ENCODE measurements at places on chromosomes 1 and 21.

- DNase-seq: no peak
These were observed 57.9 kb upstream of the TTC34 start for GRCh38 chr1:2859219-2859880.

- DNase-seq: no peak
These were observed 197.7 kb downstream of the CTH start for GRCh38 chr1:70608815-70609214.

- DNase-seq: no peak
These were observed 7.3 kb upstream of the FAM167B start for GRCh38 chr1:32239790-32240139.

- no peak for DNase-seq
These were observed 10.7 kb upstream of the OR2T34 start for GRCh38 chr1:248585266-248585665.

DNA sequence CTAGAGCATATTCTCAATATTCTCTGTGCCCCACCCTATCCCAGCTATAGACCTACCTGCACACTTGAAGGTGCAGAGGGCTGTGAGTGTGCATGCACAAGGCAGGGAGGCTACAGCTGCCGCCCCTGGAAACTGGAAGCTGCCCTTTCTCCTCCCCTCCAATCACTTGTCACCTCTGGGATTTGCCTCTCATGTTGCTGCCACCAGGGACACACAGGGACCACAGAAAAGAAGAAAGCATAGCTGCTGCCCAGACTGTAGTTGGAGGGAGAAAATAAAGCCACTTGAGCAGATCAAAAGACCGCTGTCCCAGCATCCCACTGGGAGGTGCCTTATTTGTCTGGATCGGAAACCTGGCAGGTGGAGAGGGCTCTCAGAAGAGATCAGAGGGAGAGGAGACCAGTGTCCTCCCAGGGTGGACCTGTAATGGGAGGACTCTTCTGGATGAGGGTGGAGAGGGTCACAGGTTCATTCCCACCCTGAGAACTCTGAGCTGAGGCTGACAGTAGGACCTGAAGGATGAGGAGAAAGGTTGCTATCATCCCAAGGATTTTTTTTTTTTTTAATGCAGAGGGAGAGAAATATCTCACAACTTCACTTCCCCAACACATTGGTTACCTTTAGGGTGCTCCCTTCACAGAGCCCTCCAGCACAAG lies 7.6 kb upstream of the INPP5B start:
- no peak for DNase-seq

- no peak for DNase-seq
These were observed 215.1 kb downstream of the ST6GALNAC3 start for GRCh38 chr1:76289692-76290091.

DNA sequence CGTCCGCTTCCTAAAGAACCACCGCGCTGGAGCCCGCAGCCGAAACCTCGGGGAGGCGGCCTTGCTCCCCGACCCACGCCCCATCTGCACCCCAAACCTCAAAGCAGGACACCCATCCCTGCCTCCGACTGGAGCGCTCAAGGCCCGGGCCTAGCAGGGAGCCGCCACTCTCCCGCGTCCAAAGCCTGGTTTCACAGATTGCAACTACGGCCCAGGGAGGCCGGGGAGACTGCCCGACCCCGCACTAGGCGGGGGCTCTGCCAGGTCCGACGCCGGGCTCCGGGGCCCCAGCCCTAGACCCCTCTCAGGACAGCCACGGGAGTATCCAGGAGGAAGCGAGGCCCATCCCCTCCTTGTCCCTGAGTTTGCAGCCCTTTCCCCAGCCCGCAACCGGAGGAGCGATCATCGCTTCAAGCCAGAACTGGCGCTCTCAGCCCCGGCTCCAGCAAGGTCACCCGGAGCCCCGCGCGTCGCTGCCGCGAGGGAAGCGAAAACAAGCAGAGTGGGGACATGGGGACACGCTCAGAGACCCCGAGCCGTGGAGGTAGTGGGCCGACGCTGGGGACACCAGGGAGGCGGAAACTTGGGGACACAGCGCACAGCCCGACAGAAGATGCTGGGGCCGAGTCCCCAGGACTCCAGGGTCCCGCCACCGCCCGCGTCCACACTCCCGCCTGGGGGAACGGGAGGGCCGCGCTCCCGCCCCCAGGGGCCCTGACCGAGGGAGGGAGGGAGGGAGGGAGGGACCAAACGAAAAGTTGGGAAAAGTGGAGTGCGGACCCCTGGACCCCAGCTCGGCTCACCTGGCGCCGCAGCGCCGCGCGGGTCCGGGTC lies 433 bp downstream of the TMEM200B start:
- DNase-seq: no peak

GRCh38 chr1:224189561-224189960 lies 6.5 kb downstream of the DEGS1 start:
- no peak for DNase-seq

DNA sequence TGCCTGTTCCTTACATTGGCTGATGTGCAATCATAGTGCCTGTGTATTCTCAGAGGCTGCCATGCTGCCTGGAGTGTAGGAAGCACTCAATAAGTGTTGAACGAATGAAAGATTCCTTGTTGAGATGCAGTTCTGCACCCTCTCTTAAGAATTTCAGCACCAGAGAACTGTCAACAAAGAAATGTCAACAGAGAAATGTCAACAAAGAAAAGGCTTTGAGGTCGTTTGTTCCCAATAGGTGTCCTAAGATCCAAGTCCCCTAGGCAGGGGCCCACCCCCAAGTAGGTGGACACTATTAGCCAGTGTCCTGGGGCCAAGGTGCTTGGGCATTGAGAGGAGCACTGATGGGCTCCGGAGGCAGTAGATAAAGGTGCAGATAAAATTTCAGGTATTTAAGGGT lies 12.6 kb downstream of the KCND3 start:
- no peak for DNase-seq

DNA sequence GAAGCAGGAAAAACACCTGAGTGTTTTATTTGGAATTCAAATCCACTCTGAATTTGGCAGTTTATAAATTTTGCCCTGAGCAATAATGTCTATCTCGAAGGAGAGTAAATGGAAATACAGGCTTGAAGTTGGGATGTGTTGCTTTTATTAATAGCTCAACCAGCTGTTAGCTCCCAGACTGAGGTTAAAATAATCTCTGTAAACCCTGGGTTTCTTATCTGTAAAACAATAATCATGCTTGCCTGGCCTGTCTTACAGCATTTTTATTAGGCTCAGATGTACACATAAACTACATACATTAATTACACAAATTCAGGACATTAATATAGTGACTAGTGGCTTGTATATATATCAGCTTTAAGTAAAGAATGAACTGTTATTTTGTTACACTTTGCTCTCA lies 148.5 kb downstream of the GALNT2 start:
- no peak for DNase-seq

- no peak for DNase-seq
These were observed 124.9 kb downstream of the DMRTB1 start for GRCh38 chr1:53583868-53584776.

- DNase-seq: no peak
These were observed 63.3 kb downstream of the UCK2 start for GRCh38 chr1:165890684-165891083.

DNA sequence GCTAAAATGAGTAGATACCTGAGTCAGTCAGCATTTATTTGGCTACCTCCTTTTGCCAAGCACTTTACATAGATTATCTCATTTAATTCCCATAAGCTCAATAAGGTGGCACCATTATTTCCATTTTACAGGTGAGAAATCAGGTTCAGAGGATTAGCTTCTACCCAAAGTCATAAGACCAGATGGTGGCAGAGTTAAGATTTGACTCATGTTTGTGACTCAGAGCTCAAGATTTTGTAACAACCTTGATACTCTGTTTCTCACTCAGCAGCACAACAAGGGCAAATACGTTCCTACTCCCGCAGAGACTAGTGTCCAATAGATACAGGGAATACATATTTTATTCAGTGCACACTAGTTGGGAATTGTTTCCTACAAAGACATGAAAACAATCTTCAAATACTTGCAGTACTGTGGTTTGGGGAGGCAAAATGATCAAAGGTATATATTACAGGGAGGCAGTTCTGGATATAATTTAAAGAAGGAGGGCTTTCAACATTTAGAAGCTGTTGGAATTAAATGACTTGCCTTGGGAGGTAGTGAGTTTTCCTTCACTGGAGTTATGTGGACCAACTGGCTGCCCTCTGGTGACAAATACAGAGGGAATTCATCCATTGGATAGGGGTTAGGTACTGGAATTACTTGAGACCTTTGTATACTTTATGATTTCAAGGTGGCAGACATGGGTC lies 3.6 kb downstream of the LEPR start:
- no peak for DNase-seq

DNA sequence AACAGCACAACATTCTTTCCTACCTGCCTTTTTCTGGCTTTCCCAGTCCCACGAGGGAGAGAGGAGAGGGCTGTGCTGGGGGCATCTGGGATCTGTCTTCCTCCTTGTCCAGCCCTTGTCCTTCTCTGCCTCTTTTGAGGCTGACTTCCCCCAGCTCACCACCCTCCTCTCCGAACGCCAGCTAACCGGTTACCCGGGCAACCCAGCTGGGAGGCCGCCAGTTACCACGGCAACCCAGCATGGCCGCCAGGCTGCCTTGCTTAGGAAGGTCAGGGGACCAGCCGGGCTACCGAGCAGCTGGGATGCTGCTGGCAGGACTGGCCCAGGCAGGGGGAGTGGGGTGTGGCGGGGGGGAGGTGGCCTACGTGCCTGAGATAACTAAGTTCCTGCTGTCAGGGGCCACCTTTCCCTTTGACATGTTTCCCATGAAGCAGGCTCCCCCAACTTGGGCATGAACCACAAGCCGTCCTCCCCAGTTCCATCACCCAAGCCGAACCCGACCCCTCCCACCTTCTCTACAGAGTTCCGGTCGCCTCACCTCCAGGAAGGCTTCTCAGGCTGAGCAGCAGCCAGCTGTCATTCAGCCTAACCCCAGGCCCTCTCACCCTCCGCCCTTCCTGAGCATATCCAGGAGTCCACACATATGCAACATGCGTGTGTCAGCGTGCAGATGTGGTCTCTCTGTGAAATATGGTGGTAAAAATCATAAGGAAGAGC lies 8.7 kb downstream of the PLEKHA6 start:
- no peak for DNase-seq

DNA sequence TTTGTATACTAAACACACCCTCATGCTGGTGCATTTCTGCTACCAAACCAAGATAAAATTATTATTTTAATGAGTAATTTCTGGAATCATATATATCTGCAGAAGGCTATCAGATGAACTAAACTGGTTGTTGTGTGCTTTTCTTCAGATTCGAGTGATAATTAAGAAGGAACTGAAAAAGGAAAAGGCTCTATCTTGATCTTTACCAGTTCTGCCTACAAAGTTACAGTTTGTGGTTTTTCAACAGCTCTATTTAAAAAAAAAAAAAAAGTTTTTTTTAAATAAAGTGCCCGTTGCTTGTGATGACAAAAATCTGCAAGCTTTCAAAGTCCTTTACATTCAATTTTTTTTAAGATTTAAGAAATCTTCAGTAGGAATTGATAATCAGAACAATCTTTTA lies 13.6 kb downstream of the DENND1B start:
- no peak for DNase-seq

- peak; percentile 22 for DNase-seq
These were observed 6.8 kb upstream of the BSDC1 start for GRCh38 chr1:32400876-32401631.

DNA sequence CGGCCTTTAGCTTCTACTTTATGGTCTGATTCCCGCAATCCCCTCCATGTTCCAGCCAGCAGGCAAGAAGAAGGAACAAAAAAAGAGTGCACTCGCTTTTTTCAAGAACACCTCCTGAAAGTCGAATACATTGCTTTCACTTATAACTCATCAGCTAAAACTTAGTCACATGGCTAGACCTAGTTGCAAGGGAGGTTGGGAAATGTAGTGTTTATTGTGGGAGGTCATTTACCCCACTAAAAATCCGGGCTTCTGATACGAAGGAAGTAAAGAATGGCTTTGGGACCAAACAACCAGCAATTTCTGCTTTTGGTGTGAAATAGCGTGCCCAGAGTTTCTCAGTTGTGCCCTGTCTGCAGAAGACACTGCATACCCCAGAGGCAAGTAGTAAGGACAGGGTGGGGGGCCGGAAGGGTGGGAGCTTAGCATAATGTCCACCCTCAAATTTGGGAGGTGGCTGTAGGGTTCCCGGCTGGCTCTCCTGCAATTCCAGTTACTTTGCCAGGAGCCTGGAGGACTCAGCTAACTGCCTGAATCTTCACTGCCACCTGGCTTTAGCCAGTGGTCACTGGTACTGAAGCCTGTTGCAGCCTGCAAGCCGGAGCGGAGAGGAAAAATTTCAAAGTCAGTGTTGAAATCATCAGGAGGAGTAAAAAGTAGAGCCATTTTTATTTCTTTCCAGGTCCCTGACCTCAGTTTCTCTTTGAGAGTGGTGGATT lies 57.7 kb upstream of the F3 start:
- DNase-seq: no peak

- DNase-seq: no peak
These were observed 28.2 kb downstream of the STPG1 start for GRCh38 chr1:24385160-24385940.

- DNase-seq: no peak
These were observed 42.4 kb upstream of the FMO2 start for GRCh38 chr1:171142416-171143385.

GRCh38 chr1:109393617-109394233 lies 4.0 kb downstream of the SORT1 start:
- DNase-seq: no peak

- DNase-seq: no peak
These were observed 84.2 kb upstream of the SLC2A1 start for GRCh38 chr1:43042773-43043457.

- DNase-seq: no peak
These were observed 19.0 kb upstream of the SUMO3 start for GRCh38 chr21:44836666-44837471.

All from stimulated activated CD8-positive, alpha-beta memory T cell treated with anti-CD3 and anti-CD28 coated beads, Interleukin-12 subunit alpha, Interleukin-12 subunit beta, amount 100 ng/mL, for 1 hour (primary cell).